ENCODE measurements at places on chromosomes 7 and 10.
A peak's percentile ranks its signal among the peaks of the same experiment; 100 is the strongest.

GRCh38 chr10:49187950-49188761, at the start of gene TMEM273:
Gene TMEM273, minus strand, starts transcription at chr10:49188391. Its CDS starts 55 bp downstream, at chr10:49188336.
- no peak for DNase-seq

GRCh38 chr10:96596422-96597407, 9.9 kb upstream of the TM9SF3 start:
- DNase-seq, result no peak

DNA sequence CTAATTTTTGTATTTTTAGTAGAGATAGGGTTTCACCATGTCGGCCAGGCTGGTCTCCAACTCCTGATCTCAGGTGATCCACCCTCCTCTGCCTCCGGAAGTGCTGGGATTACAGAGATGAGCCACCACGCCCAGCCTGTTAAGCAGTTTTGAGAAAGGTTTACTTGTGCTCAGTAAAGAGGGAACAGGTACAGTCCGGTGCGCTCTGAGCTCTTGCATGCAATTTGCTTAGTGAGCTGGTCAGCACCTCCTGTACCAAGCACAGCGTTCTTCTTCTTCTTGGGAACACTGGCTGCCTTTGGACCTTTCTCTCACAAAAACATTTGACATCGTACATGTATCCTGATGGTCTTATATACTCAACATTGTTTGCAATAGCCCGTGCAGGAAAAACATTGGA, 118.3 kb downstream of the AKR1D1 start:
- no peak for DNase-seq

DNA sequence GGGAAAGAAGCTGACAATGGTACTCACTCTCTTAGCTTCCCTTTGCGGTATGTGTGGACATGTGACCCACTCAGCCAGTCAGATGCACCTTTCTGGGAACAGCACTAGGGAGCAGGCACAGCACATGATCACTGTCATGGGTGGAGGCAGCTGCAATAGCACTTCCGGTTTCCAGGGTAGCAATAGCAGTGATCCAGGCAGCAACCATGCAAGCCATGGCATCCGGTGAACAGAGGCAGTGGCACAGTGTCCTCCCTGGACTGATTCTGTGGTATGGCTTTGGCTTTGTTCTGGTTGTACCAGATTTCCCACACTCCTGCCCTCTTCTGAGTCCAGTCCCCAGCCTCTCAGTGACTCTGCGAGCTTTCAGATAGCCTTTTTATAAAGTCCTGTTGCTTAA, 86.8 kb upstream of the NAMPT start:
- no peak for DNase-seq

- DNase-seq, result peak; percentile 55
Measured at GRCh38 chr7:55569797-55570196, 2.5 kb downstream of the VOPP1 start.

DNA sequence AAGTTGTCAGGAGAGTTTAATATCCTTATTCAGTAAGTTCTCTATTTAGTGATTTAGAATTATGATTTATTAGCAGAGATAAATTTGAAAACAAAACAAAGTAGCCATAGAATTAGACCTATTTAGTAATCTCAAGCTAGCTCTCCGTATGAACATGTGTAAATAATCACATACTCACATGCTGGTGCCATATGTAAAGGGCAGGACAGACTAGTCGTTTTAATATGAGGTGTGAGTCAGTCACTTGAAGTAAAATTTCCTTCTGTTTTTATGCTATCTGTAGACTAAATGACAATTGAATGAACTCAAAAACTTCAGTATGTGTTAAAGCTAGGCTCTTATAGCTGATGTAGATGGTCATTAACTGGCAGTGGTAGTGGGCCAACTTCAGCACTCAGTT, 67.1 kb downstream of the WAC start:
- no peak for DNase-seq

- DNase-seq, result no peak
Measured at GRCh38 chr7:132019703-132020102, 463.3 kb upstream of the PODXL start.

DNA sequence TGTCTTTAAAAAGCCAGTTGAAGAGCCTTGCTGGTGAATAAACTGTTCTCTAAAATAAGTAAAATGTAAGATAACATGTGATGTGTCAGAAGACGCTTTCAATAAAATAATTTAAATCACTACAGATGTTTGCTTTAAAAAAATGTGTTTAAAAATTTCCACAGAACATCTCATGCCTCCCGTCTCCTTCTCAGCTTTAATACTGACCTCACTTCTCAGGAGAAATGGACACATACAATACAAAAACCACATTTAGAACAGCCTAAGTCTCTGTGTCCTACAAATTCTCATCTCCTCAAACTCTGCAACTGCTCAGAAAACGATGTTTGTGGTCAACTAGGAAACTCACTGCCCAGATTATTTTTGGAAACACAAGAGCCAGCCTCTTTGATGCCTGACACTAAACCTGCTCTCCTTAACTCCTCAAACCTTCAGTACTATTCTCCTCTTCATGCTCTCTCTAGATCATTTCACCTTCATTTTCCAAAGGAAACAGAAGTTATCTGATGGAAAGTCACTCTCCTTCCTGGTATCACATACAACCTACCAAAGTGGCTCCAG, 120.3 kb downstream of the ZNF438 start:
- no peak for DNase-seq

GRCh38 chr7:104306793-104307192, 21.6 kb upstream of the LHFPL3 start:
- DNase-seq, result no peak
